ENCODE measurements at places on chromosomes 16 and 17.

DNA sequence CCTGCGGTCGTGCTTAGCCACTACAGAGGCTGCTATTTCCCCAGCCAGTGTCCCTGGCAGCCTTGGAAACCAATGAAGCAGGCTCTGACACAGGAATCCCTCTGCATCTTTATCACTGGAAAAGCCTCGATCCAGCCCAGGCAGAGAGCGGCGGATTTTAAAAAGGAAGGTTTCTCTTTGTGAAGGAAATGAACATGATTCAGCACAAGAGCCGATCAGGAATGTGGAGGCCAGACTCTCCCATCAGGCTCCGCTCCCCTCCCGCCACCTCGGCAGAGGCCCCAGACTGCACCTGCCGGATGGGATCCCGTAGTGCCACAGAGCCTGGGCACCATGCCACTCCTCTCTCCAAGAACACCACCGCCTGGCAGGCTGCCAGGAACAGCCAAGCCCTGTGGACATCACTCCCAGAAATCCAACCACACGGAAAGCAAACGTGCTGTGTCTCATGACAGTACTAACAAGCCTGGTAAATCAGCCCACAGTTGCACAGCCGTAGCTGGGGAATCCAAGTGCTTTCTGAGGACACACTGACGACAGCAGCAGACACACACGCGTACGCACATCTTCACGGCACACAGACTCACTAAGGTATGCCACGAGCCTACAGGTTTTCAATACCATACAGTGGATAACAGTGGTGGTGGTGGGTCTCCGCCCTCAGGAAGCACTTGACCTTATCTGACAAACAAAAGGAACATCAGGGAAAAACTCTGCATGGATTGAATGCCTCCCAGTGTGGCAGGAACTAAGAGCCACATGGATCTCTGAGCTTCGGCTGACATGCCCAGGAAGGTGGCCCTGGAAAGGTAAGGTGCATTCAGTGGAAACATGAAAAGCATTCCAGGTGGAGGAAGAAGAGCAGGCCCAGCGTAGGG is 5.4 kb downstream of the LRRC75A start:
- peak; percentile 77 for DNase-seq

DNA sequence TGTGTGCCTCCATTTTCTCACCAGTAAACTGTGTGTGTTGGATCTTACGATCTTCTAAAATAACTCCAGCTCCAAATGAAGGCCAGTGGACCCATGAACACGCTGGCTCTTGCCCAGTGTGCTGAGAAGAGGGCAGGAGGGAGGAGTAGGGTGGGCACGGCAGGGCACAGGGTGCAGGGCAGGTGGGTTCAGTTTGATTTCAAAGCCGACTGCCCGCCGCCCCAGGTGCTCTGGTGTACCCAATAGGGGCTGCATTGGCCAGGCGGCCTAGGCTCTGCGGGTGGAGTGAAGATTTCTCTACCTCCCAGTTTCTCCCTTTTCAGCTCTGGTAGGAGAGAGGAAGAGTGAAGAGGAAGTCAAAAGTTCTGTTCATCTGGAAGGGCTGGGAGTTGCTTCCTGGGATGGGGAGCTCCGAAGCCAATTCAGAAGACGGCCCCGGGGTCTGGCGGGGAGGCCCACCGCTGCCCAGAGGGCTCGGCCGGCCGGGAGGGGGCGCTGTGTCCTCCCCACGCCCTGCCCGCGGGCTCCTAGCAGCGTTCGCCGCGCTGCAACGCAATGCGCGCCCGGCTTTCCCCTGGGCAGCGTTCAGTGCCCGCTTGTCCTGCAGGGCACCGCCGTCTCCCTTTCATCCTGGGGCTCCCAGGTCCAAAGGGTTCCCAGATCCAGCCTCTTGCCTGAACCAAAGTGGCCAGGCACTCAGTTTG is 1.1 kb upstream of the CRHR1 start:
- no peak for DNase-seq

DNA sequence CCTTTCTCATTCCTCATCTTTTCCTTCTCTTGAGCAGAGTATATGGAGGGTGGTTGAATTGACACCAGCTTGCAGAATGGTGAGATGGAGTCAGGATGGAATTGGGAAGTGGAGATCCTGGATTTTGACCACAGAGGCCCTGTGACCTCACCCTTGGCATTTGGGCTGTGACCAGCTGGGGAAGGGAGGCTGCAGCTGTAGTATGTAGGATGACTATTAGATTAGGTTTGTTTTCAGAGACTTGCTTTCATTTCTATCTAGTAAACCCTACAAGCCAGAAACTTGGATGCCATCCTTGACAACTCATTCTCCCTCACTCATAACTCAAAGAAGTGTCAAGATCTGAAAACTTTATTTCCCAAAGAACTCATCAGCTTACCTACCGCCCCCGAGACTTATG is 5.9 kb downstream of the GNGT2 start:
- no peak for DNase-seq

DNA sequence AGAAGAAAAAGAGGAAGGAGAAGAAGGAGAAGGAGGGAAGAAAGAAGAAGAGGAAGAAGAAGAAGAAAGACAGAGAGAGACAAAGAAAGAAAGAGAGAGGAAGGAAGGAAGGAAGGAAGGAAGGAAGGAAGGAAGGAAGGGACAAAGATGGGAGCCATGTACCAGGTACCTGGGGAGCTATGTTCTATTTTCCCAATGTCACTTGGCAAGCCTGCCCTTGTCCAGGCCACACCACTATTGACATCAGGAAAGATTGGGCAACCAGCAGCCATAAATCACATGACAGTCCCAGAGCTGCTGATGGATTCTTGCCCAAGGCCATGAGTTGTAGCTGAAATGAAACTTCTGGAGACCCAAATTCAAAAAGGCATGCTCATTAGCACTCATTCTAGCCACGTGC is 2.7 kb upstream of the CES1 start:
- peak; percentile 10 for DNase-seq

- DNase-seq, result peak; percentile 88
These were observed at the start of gene KLHL11 for GRCh38 chr17:41864836-41865595. Gene KLHL11 (minus strand): TSS chr17:41865423. CDS start chr17:41865370, 53 bp downstream.

GRCh38 chr17:42563543-42563942 is 1.6 kb downstream of the COASY start:
- DNase-seq, result no peak

DNA sequence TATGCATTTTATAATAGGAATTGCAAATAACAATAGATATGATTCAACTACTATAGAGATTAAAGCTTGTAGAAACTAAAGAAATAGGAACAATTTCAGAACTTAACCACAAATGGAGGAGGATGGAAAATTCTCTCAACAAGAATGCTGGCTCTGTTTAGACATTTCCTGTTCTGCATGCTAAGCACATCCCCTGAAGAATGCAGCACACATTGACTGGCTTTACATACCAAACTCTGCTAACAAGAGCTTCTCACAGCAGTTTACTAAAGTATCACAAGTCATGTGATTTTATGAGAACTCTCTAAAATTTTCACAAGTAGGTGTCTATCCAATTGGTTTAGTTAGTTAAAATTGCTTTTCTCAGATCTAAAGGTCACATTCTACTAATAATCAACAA is 85.2 kb downstream of the SPAG9 start:
- no peak for DNase-seq

Data from substantia nigra (tissue), 51 donors.